ENCODE measurements at places on chromosomes 12 and 14.

DNA sequence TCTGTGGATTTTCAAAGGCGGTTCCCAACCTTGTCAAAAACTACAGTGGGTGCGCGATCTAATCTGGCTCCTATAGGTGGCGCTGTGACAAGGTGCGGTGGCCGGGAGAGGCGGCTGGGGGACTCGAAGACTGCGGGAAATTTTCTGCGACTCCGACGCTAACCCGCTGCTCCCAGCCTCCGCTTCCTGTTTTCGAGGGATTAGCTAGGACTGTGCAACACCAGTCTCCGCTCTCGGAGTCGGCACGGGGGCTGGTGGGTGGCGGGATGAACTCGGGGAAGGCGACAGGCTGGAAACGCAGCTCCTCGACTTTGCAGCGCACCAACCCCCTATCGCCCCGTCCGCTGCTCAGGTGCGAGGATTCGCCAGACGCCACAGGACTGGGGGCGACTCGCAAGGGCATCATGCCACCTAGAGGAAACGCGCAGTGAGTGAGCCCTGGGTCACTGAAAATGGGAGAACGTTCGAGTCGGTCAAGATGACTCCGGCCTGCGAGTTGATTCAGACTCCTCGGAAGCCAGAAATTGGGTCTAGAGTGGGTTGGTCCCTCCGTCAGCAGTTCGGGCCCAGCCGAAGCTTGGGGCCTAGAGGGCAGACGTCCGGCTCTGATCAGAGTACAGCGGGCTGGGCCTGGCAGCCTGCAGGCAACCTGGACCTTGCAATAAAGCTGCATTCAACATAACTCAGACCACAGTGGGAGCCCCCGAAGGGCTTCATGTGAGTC, 5.5 kb upstream of the PAX9 start:
- no peak for DNase-seq

DNA sequence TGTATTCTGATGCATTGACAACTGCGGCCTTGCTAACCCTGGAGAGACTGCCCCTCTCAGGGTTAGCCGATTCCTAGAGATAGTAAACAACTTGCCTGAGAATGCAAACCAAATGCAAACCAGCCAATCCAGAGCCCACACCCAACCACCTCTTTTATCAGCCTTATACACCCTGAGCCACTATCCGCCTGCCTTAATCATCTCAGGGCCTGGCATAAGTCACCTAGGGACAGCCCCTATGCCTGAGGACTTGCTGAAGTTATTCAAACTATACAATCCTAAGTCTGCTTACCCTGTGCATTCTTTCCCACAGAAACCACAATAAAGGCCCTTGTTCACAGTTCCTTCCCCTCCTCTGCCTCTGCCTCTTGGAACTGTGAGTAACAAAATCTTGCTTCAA, 177.2 kb downstream of the KCNA5 start:
- DNase-seq, result peak; percentile 61

DNA sequence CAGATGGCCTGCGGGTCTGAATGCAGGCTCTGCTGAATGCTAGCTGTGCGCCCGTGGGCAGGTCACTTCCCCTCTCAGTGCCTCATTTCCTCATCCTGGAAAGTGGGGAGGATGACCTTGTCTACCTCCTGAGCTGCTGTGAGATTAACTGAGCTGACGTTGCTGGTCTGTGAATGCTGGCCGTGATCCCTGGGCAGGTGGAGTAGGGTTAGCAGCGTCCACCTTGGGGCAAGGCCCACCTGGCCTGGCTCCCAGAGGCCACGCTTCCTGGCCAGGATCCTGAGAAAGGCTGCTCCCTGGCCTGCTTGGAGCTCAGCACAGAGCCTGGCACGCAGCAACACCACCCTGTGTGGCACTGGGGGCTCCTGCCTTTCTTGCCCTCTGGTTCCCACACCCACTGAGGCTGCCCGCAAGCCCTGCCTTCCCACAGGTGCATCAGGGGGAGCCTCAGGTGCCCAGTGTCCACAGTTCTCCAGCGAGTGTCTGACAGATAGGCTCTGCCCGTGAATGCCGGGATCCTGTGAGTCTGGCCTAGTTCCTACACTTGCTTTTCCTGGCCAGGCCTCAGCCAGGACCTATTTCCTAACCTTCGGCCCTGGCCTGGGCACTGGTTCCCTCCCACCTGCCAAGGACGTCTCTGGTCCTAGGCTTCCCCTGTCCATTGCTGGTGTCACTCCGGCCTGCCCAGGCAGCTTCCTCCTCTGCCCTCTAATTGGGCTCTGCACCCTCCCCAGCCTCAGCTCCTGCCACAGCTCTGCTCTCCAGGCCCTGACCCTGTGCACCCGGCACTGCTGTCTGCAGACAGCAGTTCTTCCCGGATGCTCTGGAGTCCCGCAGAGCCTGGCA, 37.2 kb upstream of the TDRD9 start:
- no peak for DNase-seq

- peak; percentile 38 for DNase-seq
These were observed 452.2 kb downstream of the BCL11B start for GRCh38 chr14:98819867-98820206.

- no peak for DNase-seq
These were observed 75.2 kb upstream of the DNM1L start for GRCh38 chr12:32603858-32604257.

DNA sequence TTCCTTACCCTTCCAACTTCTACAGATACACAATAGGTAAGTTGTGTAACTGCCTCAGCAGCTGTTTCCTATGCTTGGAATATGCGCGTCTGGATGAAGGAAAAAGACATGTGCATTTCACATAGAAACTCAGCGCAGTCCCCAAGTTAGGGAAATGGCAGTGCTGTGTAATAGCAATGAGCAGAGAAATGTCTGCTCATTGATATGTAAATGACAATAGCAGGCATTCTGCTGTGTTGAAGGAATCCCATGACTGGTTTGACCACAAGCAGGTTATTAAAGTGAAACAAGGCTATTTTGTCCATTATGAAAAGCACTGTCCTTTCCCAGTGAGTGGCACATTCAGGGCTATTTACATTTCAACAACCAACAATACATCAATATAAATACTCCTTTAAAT, 106.6 kb downstream of the BTG1 start:
- DNase-seq, result no peak

DNA sequence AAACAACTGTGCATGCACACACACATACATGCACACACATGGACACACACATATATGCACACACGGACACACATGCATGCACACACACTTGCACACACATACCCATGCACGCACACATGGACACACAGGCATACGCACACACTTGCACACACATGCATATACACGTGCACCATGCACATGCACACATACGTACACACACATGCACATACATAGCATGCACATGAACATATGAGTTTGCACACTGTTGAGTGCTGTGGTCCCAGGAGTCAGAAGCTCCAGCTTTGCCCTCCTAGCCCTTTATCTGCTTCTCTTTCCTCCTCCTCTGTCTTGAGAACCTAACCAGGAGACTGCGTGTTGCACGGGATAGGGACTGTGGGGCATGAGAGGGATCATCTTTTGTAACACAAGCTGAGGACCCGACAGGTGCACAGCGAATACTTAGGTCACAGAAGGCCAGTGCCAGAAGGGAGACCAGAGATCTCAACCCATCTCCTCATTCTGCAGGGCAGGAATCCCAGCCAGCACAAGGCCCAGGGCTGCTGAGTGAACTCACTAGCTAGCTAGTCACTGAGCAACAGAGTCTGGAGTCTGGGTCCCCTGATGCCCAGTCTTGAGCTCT, 3.5 kb upstream of the LRTM2 start:
- DNase-seq, result no peak

GRCh38 chr12:3122841-3123678, 45.9 kb downstream of the TSPAN9 start:
- DNase-seq, result no peak

GRCh38 chr14:75341620-75342019, 63.0 kb downstream of the FOS start:
- DNase-seq, result no peak

DNA sequence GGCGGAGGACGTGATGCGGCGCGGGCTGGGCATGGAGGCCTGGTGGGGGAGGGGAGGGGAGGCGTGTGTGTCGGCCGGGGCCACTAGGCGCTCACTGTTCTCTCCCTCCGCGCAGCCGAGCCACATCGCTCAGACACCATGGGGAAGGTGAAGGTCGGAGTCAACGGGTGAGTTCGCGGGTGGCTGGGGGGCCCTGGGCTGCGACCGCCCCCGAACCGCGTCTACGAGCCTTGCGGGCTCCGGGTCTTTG, 303 bp downstream of the GAPDH start:
- no peak for DNase-seq

GRCh38 chr14:77613201-77613600, 3.2 kb downstream of the SPTLC2 start:
- DNase-seq, result no peak

GRCh38 chr14:106652494-106652893, 1126.1 kb downstream of the TMEM121 start:
- no peak for DNase-seq

DNA sequence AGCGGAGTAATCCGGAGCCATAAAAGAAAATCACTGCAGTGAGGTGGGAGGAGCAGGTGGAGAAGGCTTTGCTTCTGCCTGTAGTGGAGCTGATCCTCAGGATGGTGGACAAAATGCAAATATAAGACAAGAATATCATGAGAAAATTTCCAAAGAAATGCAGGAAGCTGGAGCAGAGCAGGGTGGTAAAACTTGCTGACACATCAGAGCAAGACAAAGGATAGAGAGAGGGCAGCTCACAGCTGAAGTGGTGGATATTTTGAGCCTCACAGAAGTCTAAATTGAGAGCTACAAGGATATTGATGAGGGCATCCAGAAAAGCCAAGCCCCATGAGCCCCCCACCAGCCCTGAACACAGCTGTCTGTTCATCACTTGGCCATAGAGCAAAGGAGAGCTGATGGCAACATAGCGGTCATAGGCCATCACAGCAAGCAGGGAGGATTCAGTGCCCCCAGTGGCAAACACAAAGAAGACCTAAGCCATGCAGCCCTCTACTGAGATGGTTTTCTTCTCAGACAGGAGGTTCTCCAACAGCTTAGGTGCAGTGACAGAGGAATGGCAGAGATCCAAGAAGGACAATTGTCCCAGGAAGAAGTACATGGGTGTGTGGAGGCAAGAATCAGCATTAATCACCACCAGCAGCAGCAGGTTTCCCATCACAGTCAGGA, 30.0 kb upstream of the ANP32D start:
- no peak for DNase-seq

DNA sequence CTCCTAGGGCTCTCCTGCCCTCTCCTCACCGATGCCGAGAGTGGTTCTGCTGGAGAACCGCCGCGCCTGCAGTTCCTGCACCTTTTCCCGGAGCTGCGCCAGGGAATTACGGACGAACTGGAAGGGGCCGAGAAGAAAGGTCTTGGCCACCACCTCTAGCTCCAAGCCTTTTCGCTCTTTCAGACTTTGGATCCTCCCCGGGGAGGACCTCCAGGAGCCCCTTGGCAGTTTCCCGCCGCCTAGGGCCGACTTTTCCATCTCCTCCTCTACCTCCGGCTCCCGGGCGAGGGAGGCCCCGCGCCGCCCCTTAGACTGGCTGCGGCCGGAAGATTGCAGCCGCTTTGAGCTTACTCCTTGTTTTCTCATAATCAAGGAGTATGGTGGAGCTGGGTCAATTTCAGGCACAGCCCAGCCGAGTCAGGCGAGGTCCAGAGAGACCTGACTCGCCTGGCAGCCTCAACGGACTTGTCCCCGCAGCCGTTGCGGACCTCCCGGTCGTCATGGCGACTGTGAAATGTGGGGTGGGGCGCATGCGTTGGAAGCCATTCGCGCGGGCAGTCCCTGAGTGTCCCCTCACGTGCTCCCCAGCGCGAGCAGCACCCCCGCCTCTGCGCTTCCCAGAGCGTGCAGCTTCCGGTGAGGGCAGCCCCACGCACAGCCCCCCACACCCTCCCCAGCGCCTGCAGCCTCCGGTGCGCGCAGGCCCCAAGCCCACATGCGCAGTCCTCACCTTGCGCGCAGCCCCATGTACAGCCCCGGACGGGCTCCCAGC, at the start of gene DPY19L2:
Gene DPY19L2, minus strand, starts transcription at position 466 of the 772 bp plus-strand sequence. Its CDS starts 100 bp downstream, at position 366.
- peak; percentile 43 for DNase-seq

DNA sequence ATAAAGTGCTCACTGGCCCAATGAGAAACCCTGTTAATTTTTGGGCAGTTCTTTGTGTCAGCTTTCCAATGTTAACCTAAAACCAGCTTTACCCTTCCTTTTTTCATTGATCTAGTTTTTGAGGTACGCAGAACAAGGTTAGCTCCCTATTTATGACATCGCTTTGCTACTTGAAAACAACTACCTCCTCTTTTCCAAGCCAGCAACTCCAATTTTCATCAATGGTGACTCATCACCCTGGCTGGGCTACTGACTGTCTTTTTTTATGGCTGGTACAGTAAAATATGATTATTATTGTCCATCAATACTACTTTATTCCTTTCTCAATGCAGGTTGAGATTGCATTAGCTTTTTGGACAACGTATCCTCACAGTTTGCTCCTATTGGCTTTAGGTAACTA, 22.5 kb upstream of the AKAP6 start:
- no peak for DNase-seq
